ENCODE measurements at places on chromosomes 6 and 20.

DNA sequence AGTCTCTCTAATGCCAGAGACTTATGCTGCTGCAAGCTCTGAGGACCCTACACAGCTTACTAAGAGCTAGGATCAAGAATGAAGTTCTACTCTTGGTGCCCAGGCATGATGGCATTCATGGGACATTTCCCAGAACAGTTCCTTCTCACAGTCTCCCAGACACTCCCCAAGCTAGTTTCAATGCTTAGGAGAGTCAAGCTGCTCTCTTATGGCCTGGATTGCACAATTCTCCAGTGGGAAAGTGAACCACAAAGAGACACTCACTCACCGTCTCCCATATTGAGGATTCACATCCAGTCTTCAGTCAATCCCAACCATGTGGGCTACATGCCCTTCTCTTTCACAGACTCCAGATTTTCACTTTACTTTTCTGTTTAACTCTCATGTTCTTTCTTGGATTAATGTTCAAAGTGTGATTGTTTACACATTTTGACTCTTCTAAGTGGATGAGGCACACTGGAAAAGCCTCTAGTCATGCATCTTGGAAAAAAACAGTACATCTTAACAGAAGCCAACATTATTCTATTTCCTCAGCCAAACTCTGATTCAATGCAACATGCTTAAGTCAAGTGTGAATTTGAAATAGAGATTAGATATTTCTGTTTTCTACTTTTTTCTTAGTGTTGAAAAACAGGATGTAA, 447.8 kb upstream of the BTBD3 start:
- no peak for DNase-seq
- no peaks in the 10 kb centered on the region for H3K4me1 ChIP-seq
- no peaks in the 10 kb centered on the region for H3K27me3 ChIP-seq
- no peak overlapping the region for H3K27ac ChIP-seq
- H3K4me3 ChIP-seq = no peak overlapping the region

- H3K36me3 ChIP-seq = no peaks in the 10 kb centered on the region
- H3K27ac ChIP-seq = no peak overlapping the region
- H3K4me3 ChIP-seq = no peak overlapping the region
- H3K4me1 ChIP-seq = no peaks in the 10 kb centered on the region
- DNase-seq = no peak
Observed at GRCh38 chr20:53859684-53860083, 210.7 kb downstream of the BCAS1 start.

DNA sequence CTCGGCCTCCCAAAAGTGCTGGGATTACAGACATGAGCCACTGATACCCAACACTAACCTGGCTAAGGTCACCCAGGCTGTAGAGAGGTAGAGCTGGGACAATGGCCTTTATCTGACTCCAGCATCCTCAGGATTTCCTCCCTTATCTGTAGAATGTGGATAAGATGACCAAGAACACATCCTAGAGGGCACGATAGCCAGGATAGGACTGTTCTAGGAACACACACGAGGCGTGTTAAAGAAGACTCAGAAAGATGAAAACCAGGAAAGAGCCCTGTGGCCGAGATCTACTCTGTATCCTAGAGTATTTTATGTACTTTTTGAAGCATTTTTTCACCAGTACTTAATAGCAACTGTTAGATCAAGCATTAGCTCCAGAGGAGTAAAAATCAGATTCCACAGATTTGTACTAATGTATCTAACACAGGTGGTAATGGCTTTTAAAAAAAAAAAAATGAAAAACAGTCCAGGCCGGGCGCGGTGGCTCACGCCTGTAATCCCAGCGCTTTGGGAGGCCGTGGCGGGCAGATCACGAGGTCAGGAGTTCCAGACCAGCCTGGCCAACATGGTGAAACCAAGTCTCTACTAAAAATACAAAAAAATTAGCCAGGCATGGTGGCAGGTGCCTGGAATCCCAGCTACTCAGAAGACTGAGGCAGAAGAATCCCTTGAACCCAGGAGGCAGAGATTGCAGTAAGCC, 17.3 kb downstream of the PPP1R10 start:
- no peak for DNase-seq
- peaks cover 41% of the 10 kb centered on the region for H3K36me3 ChIP-seq
- H3K4me3 ChIP-seq = no peak overlapping the region
- H3K27ac ChIP-seq = no peak overlapping the region
- H3K4me1 ChIP-seq = no peaks in the 10 kb centered on the region
- no peaks in the 10 kb centered on the region for H3K27me3 ChIP-seq

- no peak overlapping the region for H3K4me3 ChIP-seq
- DNase-seq = no peak
- no peaks in the 10 kb centered on the region for H3K36me3 ChIP-seq
Observed at GRCh38 chr20:1811621-1812498, 83.3 kb upstream of the SIRPA start.

DNA sequence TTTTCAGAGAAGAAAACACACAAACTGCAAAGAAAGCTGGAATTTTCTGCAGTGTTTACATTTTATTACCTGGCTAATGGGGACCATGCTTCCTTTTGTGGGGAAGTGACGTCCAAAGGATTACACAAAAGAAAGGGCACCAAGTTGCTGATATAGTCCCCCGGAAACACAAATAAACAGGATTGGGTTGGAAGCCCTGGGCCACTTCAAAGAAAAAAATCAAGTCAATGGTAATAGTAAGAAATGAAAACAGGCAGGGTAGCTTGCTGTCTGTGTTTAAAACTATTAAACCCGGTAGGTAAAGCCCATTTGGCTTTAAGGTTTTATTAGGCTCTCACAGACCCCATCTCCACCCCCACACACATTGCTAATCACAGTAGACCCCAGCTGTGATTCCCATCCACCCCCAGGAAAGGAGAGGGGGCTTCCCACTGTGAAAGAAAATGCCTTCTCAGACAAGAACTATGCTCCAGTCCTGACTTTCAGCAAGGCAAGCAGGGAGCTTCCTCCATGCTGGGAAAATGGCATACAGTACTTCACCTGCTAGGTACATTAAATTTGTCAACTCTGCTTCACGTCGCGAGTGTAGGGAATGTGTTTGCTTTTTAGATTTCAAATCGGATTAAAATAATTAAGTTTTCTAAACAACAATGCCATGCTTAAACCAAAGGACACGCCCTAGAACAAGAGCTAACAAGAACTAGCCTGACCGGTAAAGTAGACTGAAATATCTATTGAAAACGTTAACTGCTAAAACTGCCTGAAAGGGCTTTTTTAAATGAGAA, 1.1 kb downstream of the PERP start:
- H3K4me3 ChIP-seq = peak overlapping the region; percentile 69
- H3K27me3 ChIP-seq = peaks cover 7% of the 10 kb centered on the region
- peaks cover 22% of the 10 kb centered on the region for H3K4me1 ChIP-seq
- H3K27ac ChIP-seq = no peak overlapping the region
- H3K36me3 ChIP-seq = no peaks in the 10 kb centered on the region
- peak; percentile 15 for DNase-seq

GRCh38 chr6:75856902-75857301, 107.9 kb downstream of the MYO6 start:
- no peaks in the 10 kb centered on the region for H3K36me3 ChIP-seq
- H3K4me3 ChIP-seq = no peak overlapping the region
- no peaks in the 10 kb centered on the region for H3K4me1 ChIP-seq
- H3K27ac ChIP-seq = no peak overlapping the region
- H3K27me3 ChIP-seq = no peaks in the 10 kb centered on the region
- no peak for DNase-seq

GRCh38 chr20:33337531-33338165, 54.6 kb downstream of the BPIFB1 start:
- no peak overlapping the region for H3K27ac ChIP-seq
- no peaks in the 10 kb centered on the region for H3K27me3 ChIP-seq
- no peak for DNase-seq

DNA sequence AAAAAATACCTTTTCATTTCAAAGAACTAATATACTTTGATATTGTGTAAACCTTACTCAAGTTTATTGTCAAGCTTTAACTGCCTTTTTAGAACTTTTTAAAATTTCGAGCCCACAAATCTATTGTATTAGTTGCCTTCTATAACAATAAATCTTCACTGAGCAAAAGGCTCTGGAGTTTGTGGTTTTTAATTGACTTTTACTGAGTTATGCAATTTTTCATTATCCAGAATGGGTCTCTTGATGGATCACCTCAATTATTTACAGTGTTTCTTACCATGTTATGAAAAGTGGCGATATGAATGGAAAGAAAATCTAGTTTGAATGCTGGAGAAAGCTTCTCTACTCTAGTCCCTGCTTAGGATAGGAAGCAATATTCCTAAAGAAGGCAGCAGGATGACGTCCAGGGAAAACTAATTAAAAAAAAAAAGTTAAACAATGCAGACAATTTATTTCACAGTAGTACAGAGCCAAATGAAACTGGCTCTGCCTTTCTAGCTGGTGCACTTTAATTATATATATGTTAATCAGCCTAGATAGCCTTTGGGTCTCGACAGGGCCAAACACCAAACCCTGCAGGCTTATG, 5.0 kb downstream of the ID4 start:
- H3K4me1 ChIP-seq = no peaks in the 10 kb centered on the region
- H3K27ac ChIP-seq = no peak overlapping the region
- peaks cover 14% of the 10 kb centered on the region for H3K27me3 ChIP-seq
- H3K4me3 ChIP-seq = no peak overlapping the region
- DNase-seq = no peak

GRCh38 chr20:37958856-37959520, 56.1 kb downstream of the VSTM2L start:
- no peaks in the 10 kb centered on the region for H3K4me1 ChIP-seq
- no peak for DNase-seq
- H3K36me3 ChIP-seq = no peaks in the 10 kb centered on the region
- H3K27me3 ChIP-seq = peaks cover 3% of the 10 kb centered on the region
- no peak overlapping the region for H3K27ac ChIP-seq

- H3K4me3 ChIP-seq = no peak overlapping the region
- no peaks in the 10 kb centered on the region for H3K36me3 ChIP-seq
- no peak for DNase-seq
- H3K4me1 ChIP-seq = peaks cover 17% of the 10 kb centered on the region
Observed at GRCh38 chr6:16241321-16241689, 2.9 kb downstream of the GMPR start.

DNA sequence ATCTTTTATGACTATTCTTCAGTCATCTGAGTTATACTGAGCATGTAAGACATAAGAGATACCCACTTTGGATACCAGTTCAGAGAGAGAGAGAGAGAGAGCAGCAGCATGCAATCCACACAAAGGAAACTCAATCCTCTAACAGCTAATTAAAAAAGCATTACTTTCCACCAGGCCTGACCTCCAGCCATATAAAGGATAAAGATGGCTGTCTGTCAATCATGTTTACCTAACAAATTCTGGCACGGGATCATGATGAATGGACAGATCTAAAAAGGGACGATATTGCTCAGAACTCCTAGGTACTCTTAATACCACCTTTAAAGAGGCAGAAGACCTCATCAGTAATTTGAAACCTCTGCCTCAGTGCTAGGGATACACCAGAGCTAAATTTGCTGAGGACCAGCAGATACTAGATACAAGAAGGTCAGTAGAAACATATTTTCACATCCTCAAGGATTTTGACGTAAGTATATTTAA, 159.2 kb downstream of the RPS12 start:
- no peaks in the 10 kb centered on the region for H3K27me3 ChIP-seq
- no peak overlapping the region for H3K27ac ChIP-seq
- no peak overlapping the region for H3K4me3 ChIP-seq
- no peak for DNase-seq

- H3K4me3 ChIP-seq = no peak overlapping the region
- no peak overlapping the region for H3K27ac ChIP-seq
Observed at GRCh38 chr6:170159022-170159965, 131.6 kb downstream of the DLL1 start.

GRCh38 chr6:145809211-145809610, 5.4 kb downstream of the FBXO30 start:
- H3K4me1 ChIP-seq = peaks cover 16% of the 10 kb centered on the region
- peak; percentile 16 for DNase-seq
- H3K27ac ChIP-seq = no peak overlapping the region
- H3K27me3 ChIP-seq = no peaks in the 10 kb centered on the region

- no peaks in the 10 kb centered on the region for H3K36me3 ChIP-seq
- no peak overlapping the region for H3K27ac ChIP-seq
- no peaks in the 10 kb centered on the region for H3K4me1 ChIP-seq
- no peak overlapping the region for H3K4me3 ChIP-seq
- DNase-seq = no peak
Observed at GRCh38 chr6:21494505-21494904, 99.0 kb upstream of the SOX4 start.

Measured in CD4-positive, CD25-positive, alpha-beta regulatory T cell (primary cell).